ENCODE measurements at places on chromosomes 13 and 19.

- DNase-seq = no peak
Observed at GRCh38 chr19:50628146-50628545, 11.5 kb downstream of the SYT3 start.

DNA sequence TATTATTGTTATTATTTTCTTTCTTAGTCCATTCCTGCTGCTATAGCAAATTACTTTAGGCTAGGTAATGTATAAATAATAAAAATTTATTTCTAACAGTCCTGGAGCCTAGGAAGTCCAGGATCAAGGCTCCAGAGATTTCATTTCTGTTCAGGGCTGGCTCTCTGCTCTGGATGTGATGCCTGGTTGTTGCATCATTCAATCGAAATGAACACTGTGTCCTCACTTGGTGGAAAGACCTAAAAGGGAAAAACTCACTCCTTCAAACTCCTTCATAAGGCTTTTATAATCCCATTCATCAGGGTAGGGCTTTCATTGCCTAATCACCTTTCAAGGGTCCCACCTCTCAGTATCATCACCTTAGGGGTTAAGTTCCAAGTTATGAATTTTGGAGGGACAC lies 395.0 kb downstream of the EFNB2 start:
- DNase-seq = no peak

DNA sequence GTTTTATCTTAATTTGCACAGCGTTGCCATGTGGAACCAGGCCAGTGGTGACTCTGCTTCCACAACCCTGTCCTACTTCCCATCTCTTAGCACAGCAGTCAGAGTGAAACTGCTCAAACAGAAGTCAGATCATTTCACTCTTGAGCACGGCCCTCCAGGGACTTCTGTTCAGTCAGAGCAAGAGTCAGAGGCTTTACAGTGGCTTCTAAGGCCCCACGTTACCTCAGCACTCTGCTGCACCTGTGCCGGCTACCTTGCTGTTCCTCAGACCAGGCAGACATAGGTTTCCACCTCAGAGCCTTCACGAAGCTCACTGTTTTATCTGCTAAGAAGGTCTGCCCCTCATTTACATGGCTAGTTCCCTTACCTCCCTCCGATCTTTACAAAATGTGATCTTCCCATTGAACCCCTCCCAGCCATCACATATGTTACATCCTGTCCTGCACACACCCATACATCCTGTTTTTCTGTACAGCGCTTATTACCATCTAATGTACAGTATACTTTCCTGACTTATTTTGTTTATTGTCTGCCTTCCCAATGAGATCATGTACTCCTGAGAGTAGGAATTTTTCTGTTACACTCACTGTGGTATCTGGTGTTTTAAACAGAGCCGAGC lies 41.6 kb downstream of the TM9SF2 start:
- peak; percentile 6 for DNase-seq

DNA sequence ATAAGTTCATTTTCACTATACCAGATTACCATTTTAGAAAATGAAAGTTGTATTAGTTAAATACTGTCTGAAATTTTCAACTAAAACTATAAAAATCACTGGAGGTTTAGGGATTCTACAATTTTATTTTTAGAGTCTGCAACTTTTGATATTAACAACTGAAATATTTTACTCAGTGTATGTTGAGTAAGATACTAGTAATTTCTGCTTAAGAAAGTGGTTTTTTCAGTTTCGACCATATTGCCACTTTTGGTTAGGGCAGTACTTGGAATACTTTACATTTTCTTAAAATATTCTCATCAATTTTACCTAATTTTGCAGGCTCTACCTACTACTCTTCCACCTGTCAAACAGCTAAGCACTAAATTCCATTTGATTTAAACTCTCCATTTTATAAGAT lies 59.6 kb downstream of the KCNRG start:
- no peak for DNase-seq

- no peak for DNase-seq
Observed at GRCh38 chr19:42037649-42038048, 32.4 kb downstream of the GRIK5 start.

DNA sequence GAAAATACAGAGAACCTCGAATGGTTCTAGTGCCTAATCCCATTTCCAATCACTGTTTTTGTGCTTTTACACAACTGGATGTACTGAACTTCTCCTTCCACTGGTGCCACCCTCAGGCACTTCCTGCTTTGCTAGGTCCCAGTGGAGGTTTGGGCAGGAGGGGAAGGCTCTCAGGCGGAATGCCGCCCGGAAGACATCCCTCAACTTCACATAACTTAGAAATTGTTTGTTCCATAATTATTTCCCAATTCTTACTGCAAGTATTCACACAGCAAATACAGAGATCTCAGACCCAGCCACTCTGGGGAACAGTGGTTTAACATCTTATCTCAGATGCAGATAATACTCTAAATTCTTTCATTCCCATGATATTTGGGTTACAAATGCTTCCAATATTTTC lies 195.7 kb upstream of the IPO5 start:
- no peak for DNase-seq

- DNase-seq = no peak
Observed at GRCh38 chr13:99805361-99805760, 166.2 kb downstream of the ZIC5 start.

DNA sequence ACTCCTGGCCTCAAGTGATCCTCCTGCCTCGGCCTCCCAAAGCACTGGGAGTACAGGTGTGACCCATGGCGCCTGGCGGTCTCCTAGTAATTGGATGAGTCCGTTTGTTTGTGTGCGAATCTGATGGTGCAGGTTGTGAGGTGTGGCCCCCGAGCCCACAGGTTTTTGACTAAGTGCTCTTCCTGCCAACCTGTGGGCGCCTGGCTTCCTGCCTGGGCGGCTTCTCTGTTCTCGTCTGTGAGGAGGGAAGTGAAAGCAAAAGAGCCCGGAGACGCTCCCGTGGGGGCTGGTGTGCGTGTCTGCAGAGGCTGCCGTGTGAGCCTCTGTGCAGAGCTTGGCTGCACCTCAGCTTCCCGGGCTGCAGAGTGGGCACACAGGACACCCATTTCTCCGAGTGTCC lies 10.0 kb downstream of the ARHGAP45 start:
- DNase-seq = peak; percentile 87
